HL-60 (cell line): ENCODE measurements at places on chromosomes 5 and 9.
A peak's percentile ranks its signal among the peaks of the same experiment; 100 is the strongest.

DNA sequence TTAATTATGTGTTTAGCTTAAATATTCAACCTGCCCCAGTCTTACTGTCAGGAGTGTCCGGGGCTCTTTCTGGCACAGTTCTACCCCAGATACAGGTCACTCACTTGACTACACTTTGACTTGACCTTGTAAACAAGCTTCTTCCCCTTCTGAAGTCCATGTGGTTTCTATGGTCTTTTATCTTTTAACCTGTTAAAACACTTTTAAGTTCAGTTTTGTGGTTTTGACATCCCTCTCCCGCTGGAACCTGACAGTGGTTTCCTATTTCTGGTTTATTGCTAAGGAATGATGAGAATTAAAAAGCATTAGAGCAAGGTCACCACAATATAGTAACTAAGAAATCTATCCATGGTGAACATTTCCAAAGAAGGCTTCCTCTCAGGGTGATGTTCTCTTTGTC is 300.1 kb downstream of the TMEM167A start:
- no peak for DNase-seq

DNA sequence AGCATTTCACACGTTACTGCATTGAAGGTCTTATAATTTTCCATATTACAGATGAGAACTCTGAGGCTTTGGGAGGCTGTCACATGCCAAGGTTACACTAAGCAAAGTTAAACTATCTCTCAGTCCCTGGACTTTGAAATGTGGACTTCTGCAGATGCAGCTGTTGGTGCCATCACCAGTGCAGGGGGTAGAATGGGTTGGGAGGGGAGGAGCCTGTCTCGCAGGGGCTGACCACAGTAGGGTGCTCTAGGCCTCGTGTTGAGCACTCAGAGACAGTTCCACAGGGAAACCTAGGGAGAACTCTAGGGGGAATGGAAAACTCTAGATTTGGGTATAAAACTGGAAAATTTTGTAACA is 220.9 kb downstream of the MAPKAP1 start:
- no peak for DNase-seq

DNA sequence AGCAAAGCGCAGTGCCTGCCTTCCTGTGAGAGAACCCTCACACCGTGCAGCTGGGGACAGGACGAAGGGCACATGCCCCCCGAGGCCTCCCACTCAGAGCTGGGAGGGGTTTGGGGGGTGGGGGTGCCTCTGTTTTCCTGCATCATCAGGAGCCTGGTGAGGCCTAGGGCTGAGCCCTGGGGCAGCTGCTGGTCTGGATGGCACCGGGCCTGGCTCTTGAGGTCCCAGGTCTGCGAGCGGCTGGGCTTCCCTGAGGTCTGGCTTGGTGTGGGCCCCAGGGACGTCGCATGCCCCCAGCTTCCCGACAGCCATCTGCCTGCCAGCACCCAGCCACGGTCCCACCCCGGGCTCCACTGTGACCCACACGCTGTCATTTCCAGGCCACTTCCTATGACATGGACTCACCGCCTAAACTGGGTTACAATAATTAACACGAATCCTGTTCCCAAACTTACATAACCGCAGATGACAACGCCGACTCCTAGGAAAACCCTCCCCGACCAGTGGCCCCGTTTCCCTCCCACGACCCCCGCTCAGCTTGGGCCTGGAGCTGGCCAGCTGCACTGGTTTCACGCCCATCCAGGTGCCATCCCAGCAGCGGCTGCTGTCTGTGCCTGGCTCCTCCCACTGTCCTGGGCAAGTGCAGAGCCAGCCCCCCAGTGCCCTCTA is 8.7 kb downstream of the NACC2 start:
- no peak for DNase-seq

GRCh38 chr9:26175264-26175663 is 497.0 kb upstream of the TUSC1 start:
- no peak for DNase-seq

- DNase-seq, result no peak
These were observed 76.2 kb upstream of the SLC1A3 start for GRCh38 chr5:36530215-36530614.

DNA sequence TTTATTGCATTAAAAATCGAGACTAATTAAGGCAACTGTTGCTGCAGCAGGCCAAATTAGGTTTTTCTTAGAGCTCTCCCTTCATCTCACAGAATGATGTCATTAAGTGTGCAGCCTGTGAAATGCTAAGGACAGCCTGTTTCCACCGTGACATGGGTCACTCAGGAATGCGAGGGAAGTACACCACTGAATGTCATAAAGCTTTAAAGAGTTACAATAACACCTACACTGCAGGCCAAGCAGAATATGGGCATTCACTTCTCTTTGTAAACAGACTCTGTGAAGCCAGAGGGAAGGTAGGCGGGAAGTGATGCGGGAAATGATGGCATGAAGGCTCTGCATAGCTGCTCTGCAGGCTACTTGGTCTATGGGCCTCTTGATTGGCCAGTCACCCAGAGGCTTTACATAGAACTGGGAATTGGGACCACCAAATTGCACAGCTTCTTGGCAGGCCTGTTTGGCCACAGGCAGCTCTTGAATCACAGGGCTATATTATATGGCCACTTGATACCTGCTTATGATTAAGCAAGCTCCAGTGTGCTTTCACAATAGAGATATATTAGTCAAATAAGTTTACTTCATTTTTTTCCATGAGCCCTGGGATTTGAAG is 28.4 kb upstream of the AOPEP start:
- no peak for DNase-seq

DNA sequence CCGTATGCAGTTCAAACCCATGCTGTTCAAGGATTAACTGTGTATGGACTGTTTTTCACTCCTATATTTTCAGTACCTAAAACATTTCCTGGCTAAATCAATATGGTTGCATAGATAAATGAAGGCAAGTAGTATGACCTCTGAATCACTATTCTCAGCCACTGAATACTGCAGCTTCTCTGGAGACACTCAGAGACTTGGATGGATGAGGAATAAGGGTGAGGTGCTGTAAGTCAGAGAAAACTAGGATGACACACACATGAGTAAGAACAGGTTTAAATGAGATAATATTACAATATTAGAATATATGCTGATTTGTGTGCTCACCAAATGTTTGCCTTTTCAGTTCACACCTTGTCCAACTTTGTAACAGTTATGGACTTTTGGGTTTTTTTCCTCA is 26.0 kb upstream of the ANXA1 start:
- no peak for DNase-seq

DNA sequence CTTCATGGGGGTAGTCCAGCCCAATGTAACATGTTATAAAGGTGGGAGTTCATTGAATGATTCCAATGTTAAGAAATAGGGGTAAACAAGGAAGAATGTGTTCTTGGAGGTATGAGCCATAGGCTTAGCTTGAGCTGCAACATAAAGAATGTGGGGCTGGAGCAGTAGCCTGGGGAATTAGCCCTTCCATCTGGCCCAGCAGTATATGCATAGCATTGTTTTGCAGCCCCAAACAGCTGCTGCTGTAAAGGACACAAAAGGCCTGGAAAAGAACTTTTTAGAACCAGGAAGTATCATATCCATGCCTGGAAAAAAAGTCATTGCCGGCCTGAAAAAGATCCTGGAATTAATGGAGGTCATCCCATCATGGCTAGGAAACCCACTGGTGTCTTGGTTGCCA is 55.8 kb upstream of the SMARCA2 start:
- no peak for DNase-seq

DNA sequence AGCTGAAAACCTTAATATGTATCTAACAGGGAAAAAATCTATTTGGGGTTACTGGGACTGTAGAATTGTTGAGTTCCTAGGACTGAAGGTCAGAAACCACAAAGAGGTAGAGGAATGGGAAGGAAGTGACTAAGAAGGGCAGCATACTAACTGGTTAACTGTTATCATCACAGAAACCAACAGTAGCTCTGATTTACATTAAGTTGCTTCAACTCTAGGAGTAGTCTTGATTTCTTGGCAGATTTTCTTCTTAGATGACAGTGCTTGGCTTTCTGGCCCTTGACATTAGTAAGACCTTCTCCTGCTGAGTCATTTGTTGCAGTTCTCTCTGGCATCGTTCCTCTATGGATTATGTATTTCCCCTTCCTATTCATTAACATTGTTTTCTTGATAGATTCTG is 116.1 kb upstream of the RASA1 start:
- DNase-seq, result peak; percentile 4
